A549 treated with AZD2906 at 1 μM for 4 hours (cell line): ENCODE measurements at places on chromosomes 2 and 18. TPM values are rescaled to one million over a fixed set of nuclear protein-coding genes. Genes with fewer than 3 reads are reported as not detected.

SUMO1 gene
- total RNA-seq, result 133 to 171 TPM (median 139 TPM) in 5 replicates

ATP6V1C2 gene
- 0.12 to 0.29 TPM (median 0.23 TPM) in 5 replicates for total RNA-seq

FBXO41 gene
- 4.4 to 5.3 TPM (median 4.7 TPM) in 5 replicates for total RNA-seq

EXOC6B gene
- 6.3 to 8.8 TPM (median 7.5 TPM) in 5 replicates for total RNA-seq

LAMA1 gene
- 0.06 to 0.16 TPM (median 0.09 TPM) in 5 replicates for total RNA-seq

EFEMP1 gene
- total RNA-seq, result 27.8 to 54.7 TPM (median 39.6 TPM) in 5 replicates

TCF23 gene
- total RNA-seq, result not detected in 5 replicates

CROCC2 gene
- not detected in 5 replicates for total RNA-seq

RTKN gene
- 18.7 to 24.5 TPM (median 22.4 TPM) in 5 replicates for total RNA-seq
